ENCODE measurements at places on chromosomes 2 and 18.

DNA sequence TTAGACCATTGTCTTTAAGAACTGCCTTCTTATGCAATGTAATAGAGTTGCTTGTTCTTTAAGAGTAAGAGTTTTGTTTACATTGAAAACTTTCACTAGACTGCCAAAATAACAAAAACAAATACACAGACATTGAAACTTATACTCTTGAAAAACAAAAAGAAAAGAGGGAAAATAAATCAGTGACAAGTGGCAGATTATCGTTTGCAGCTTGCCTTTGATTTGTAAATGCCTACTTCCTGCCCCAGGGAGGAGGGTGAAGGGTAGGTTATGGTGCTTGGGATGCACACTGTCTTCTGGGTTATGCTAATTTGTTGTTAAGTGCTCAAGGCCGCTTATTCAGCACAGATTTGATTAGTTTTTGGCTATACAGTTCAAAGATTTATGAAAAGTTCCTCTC is 198.7 kb downstream of the TGIF1 start:
- no peak for DNase-seq

- DNase-seq: no peak
Observed at GRCh38 chr2:207952564-207953345, 72.6 kb downstream of the PLEKHM3 start.

DNA sequence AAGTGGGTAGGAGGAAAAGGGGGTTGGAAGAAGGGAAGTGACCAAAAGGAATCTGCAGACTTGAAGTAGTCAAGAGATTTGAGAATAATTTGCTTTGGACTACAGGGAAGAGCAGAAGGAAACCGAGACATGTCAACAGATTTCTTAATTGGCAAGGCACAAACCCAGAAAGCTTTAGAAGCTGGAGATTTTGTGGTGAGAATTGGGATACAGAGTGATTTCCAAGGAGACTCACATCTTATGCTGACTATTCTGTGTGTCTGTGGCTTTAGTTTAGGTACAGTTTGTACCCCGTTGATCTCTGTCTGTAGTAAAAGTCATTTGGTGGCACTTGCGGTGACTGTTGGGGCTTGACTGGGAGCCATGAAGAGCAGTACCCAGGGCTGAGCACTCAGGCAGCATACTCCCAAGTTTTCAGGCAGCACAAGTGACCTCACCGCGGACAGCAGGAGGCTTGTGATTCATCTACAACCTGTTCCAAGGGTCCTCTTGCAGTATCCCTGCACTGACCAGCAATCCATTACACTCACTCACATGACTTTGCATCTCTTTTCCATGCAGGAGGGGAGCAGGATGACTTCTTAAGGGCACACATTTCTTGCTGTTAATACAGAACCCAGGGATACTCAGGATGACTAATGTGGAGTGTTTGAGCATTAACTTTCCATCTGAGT is 97.1 kb upstream of the TNP1 start:
- no peak for DNase-seq

GRCh38 chr2:137000811-137001210 is 235.5 kb downstream of the THSD7B start:
- no peak for DNase-seq

GRCh38 chr18:76429262-76430126 is 65.5 kb downstream of the ZNF516 start:
- no peak for DNase-seq

All from NCI-H2107 (cell line).